NCI-H1092 (cell line): ENCODE measurements at places on chromosomes 3 and 15.

GRCh38 chr15:42510258-42511006, 15.0 kb downstream of the SNAP23 start:
- no peak for DNase-seq

- DNase-seq, result no peak
Observed at GRCh38 chr3:188036375-188037194, 117.4 kb upstream of the LPP start.

DNA sequence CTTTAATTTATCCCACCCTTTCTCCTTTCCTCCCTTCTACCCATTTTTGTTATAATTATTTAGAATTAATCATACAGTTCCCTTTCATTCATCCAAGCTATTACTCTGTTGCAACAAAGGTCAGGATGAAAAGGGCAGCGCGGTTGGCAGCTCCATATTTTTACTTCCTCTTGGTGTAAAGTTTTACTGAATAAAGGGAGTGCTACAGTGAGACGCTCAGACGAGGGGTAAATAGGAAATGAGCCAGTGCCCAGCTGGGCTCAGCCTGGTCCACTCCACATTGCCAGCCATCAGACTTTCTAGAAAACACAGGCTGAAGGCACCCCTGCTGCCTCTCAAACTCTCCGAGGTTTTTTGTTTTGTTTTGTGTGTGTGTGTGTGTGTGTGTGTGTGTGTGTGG, 21.9 kb upstream of the ZBTB38 start:
- DNase-seq, result no peak

DNA sequence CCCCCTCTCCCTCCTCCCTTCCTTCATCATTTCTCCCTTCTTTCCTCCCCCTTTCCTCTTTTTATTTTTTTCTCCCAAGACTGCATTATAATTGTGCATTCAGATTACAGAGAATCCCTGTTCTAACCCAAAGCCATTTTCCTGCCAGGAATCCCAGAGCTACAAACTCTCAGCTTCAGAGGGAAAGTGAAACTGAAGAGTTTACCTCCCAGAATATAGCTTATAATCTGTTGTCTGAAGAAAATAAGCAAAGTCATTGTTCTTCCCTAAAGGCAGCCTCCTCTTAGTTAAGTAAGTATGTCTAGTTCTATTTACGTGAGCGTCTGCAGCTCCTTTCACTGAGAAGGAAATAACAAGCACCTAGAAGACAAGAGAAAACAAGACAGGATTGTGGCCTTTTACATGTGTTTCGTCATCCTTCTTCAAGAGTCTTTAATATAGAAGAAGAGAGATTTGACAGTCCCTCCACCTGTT, 97.2 kb downstream of the CHST2 start:
- DNase-seq, result no peak

- no peak for DNase-seq
Observed at GRCh38 chr3:61194892-61195538, 56.2 kb downstream of the FHIT start.

DNA sequence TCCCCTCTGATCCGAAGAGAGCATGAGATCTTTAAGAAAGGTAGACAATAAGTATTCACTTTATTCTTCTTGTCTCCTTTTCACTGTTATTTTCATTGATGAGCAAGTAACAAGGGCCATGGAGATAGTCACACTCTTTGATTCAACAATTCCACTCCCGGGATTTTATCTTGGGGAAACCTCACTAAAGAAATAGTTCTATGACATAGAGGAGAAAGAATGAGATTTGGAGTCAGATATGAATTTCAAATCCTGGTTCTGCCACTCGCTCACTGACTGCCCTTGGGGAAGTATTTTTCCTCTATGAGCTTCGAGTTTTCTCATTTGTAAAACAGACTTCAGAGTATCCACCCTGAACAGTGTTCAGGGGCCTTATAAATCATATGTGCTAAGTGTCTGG, 514.6 kb downstream of the NLGN1 start:
- DNase-seq, result no peak

GRCh38 chr3:187265461-187265955, 26.0 kb downstream of the MASP1 start:
- DNase-seq, result no peak

- DNase-seq, result no peak
Observed at GRCh38 chr15:57031605-57032004, 113.2 kb downstream of the TCF12 start.

DNA sequence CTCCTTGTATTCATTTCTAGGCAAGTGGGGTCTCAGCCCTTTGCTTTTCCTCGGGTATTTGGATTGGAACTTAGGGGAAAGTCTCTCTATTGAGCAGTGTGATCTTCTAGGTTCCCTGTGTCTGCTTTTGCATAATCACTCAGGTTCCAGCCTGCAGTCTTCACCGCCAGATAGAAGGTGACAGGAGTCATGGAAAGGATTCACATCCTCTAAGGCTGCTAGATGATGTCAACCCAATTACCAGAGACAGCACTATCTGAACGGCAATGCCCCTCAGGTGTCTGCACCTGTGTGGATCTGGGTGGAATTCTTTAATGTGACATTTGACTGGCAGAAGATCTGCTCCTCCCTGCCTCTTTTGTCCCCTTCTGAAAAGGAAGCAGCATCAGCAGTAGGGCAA, 177.7 kb downstream of the P3H2 start:
- no peak for DNase-seq

GRCh38 chr3:172052405-172052804, 13.0 kb downstream of the FNDC3B start:
- DNase-seq, result no peak

GRCh38 chr3:157500232-157500631, 3.0 kb downstream of the VEPH1 start:
- DNase-seq, result no peak

DNA sequence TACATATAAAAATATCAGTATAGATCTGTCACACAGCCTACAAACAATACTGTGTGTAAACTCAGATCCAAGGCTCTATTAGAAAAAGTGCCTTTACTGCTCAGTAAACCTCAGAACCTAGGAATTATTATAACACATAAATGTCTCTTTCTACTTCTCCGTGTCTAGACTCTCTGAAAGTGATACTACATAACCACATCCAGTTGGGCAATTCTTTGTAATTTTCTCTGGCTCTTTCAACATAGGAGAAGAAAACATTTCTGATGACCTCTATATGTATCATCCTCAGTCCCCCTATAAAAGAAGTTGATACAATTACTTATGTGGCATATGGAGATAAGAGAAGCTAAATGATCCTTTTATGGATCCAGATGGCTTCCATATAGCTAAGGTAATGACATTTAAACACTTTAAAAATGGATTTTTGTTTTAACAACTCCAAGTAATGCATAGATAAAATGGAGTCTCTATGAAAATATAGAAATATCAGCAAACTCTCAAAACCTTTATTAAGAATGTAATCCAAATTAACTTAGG, 104.5 kb downstream of the LSAMP start:
- no peak for DNase-seq

DNA sequence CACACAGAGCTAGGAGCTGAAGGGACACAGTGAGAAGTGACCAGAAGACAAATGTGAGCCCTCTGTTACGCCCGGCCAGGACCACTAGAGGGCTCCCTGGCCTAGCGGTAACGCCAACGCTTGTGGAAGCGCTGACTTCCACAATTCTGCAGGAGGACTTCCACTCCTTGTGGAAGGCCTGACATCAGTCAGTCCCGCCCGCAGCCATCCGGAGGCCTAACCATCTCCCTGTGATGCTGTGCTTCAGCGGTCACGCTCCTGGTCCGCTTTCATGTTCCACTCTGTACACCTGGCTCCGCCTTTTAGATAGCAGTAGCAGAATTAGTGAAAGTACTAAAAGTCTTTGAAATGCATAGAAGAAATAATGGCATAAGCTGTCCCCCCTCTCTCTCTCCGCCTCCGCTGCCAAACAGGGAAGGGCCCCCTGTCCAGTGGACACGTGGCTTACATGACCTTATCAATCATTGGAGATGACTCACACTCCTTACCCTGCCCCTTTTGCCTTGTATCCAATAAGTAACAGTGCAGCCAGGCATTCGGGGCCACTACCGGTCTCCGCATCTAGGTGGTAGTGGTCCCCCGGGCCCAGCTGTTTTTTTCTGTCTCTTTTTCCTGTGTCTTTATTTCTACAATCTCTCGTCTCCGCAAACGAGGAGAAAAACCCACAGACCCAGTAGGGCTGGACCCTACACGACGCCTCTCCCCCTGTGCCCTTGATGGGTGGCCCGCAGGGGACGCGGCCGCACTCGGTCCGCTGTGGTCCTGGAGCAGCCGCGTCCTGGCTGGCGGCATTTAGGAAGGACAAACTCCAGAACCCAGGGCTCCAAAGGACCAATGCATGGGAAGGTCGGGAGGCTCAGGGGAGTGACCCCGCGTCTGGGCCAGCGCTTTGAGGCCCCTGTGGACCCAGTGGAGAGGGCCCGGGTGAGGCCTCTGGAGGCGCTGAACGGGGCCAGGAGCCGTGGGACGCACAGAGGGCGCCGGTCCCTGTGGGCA, 27.0 kb upstream of the RPL32 start:
- DNase-seq, result peak; percentile 84

- DNase-seq, result no peak
Observed at GRCh38 chr3:160870327-160870726, 114.3 kb downstream of the PPM1L start.

DNA sequence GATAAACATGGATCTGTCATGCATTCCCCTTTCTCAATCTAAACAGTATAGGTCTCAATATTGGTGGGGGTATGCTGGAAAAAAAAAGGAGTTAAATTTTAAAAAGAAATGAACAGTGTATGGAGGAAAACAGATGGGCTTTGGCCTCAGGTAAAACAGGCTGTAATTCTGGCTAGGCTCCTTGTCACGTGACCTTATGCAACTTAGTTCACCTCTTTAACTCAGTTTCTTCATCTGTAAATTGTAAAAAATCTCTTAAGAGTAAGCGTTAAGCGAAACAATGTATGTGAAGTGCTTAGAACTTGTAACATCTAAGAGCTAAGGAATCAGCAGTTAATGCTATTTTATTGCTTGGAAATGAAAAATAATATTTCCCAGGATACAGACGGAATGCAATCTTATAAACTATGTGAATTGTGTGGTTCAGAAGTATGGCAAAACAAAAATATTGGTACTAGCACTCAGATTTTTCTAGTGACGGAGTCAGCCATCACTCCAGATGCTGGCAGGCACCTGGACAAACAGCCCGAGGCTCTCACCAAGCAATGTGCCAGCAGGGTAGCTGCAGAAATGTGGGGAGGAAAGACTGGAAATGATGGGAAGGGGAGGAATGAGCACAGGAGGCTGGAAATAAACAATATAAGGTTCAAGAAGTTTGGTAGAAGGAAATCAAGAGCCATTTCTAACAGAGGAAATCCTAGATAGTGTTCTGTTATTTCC, 172.8 kb downstream of the USP13 start:
- DNase-seq, result no peak

- no peak for DNase-seq
Observed at GRCh38 chr3:149618151-149619123, 39.4 kb downstream of the WWTR1 start.

GRCh38 chr3:61776390-61776789, 215.0 kb downstream of the PTPRG start:
- DNase-seq, result no peak

- DNase-seq, result no peak
Observed at GRCh38 chr3:53239800-53240199, 16.0 kb downstream of the TKT start.
